ENCODE measurements at places on chromosomes 3 and 15. TPM values are rescaled to one million over a fixed set of nuclear protein-coding genes. Genes with fewer than 3 reads are reported as not detected.
A peak's percentile ranks its signal among the peaks of the same experiment; 100 is the strongest.

GRCh38 chr3:126124896-126125295 lies 41.0 kb upstream of the SLC41A3 start:
- DNase-seq = no peak
- H3K27me3 ChIP-seq = no peaks in the 10 kb centered on the region
- H3K27ac ChIP-seq = no peak overlapping the region
- H3K36me3 ChIP-seq = no peaks in the 10 kb centered on the region
- H3K4me3 ChIP-seq = no peak overlapping the region
- no peaks in the 10 kb centered on the region for H3K4me1 ChIP-seq

- H3K4me1 ChIP-seq = no peaks in the 10 kb centered on the region
- H3K27ac ChIP-seq = no peak overlapping the region
- H3K4me3 ChIP-seq = no peak overlapping the region
- no peak for DNase-seq
- H3K36me3 ChIP-seq = no peaks in the 10 kb centered on the region
Measured at GRCh38 chr15:93203036-93203435, 114.0 kb upstream of the RGMA start.

GRCh38 chr3:146972726-146973125 lies 367.6 kb upstream of the PLSCR5 start:
- no peak overlapping the region for H3K4me3 ChIP-seq
- no peaks in the 10 kb centered on the region for H3K27me3 ChIP-seq
- no peaks in the 10 kb centered on the region for H3K36me3 ChIP-seq
- no peak for DNase-seq

DNA sequence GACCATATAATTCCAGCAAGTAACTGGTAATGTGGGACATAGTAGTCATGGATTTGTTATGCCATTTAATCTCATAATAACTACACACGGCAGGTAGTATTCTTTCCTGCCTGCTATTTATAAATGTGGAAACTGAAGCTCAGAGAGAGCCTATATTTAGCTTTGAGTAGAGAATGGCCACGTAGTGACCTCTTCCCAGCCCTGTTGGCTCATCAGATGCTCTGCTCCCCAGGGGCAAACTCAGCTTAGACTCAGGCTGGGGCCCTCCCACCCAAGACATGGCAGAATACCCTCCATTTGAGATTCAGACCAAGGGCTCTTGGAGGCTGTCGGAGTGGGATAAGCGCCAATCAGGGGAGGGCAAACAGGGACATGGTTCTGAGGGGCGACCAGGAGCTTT lies 17.3 kb upstream of the HDAC11 start:
- H3K4me1 ChIP-seq = no peaks in the 10 kb centered on the region
- DNase-seq = no peak
- no peaks in the 10 kb centered on the region for H3K27me3 ChIP-seq

DNA sequence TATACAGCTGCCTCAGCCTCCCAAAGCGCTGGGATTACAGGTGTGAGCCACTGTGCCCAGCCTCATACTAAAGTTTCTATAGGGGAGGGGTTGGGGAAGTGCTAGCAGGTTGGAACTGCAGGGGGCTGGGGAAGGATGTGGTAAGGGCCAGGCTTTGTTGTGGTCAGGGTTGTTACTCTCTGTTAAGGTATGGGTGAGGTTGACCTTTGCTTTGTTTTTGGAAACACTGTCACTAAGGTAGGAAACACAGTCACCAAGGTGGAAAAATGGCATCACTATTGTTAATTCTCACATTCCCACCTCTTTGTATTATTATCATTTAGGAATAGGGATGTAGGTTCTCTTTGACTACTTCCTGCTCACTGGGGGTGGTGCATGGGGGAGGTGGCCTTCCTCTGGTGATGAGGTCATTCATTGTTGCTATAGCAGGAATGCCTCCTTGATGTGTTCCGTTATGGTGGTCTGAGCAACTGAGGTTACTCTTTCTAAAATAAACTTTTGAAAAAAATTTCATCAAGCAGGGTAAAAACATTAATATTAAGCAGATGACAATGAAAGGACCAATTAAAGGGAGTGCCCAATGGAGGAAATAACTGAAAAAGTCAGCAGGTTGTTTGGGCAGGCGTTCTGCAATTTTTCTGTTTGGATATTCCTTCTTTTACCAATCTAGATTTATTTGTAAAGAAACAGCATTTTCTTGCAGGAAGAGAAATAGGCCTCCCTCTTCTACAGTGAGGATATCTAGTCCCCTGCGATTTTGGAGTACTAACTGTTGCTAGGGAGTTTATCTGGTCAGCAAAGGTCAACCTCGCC lies 150.5 kb downstream of the WDR76 start:
- no peaks in the 10 kb centered on the region for H3K27me3 ChIP-seq
- DNase-seq = no peak
- no peak overlapping the region for H3K27ac ChIP-seq
- H3K4me1 ChIP-seq = peaks cover 15% of the 10 kb centered on the region

DNA sequence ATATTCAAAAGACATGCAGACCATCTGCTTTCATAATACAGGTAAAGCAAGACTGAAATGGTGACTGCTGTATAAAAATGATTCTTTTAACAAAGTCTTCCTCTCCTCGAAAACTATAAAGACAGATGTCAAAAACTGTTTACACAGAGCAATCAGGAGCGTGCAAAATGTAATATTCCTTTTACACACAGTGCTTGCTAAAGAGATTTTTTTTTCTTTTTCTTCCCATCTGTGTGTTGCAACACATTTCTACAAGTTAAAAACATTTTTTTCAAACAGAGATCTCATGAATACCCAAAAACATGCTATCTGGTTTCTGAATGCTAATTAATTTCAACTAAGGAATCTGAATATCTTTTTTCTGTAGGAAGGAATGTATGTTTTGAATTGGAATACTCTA lies 22.1 kb downstream of the SATB1 start:
- no peaks in the 10 kb centered on the region for H3K27me3 ChIP-seq
- no peak overlapping the region for H3K27ac ChIP-seq
- DNase-seq = no peak
- H3K4me3 ChIP-seq = no peak overlapping the region
- peaks cover 10% of the 10 kb centered on the region for H3K36me3 ChIP-seq
- H3K4me1 ChIP-seq = peaks cover 4% of the 10 kb centered on the region

- no peaks in the 10 kb centered on the region for H3K36me3 ChIP-seq
- no peaks in the 10 kb centered on the region for H3K27me3 ChIP-seq
- peaks cover 30% of the 10 kb centered on the region for H3K4me1 ChIP-seq
- no peak overlapping the region for H3K4me3 ChIP-seq
- DNase-seq = no peak
- no peak overlapping the region for H3K27ac ChIP-seq
Measured at GRCh38 chr15:85452436-85452835, 72.0 kb downstream of the AKAP13 start.

- peaks cover 95% of the 10 kb centered on the region for H3K36me3 ChIP-seq
- DNase-seq = no peak
- no peak overlapping the region for H3K4me3 ChIP-seq
- no peaks in the 10 kb centered on the region for H3K27me3 ChIP-seq
- H3K4me1 ChIP-seq = no peaks in the 10 kb centered on the region
- H3K27ac ChIP-seq = no peak overlapping the region
Measured at GRCh38 chr3:132522353-132522752, 74.7 kb upstream of the ACKR4 start.

DNA sequence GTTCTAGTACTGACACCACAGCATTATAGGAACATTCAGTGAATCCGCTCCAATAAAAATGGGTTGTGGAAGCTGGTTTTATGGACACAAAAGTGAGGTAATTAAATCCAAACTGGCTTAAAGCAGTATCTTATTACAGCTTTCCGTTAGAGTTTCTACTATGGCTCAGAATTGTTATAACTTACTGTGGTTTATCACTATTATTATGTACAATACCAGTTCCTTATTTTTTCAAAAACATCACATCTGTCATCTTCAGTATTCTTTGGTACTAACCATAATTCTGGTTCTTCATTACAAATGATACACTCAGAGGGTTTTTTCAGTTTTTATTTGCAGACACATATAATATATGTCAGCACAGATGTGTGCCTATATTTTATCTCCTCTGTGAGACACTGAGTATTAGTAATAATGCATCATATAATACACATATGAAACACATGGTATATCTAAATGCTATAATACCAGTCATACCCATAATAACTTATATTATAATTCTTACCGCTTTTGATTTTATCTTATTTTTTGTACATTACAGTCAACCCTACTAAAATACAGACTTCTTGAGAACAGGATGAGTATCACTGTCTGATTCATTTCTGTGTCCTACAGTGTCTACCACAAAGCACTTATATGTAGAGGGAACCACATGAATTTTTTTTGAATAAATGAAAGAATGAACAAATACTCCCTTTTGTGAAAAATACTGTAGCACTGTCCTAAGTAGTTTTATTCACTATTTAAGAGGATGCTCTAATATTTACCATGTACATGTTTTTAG lies 39.0 kb downstream of the CMSS1 start:
- H3K27ac ChIP-seq = no peak overlapping the region
- H3K4me3 ChIP-seq = no peak overlapping the region
- H3K36me3 ChIP-seq = no peaks in the 10 kb centered on the region
- DNase-seq = no peak
- H3K27me3 ChIP-seq = no peaks in the 10 kb centered on the region

- DNase-seq = no peak
- no peak overlapping the region for H3K4me3 ChIP-seq
- H3K27ac ChIP-seq = no peak overlapping the region
- H3K4me1 ChIP-seq = no peaks in the 10 kb centered on the region
Measured at GRCh38 chr15:68868296-68868695, 47.6 kb upstream of the ANP32A start.

DNA sequence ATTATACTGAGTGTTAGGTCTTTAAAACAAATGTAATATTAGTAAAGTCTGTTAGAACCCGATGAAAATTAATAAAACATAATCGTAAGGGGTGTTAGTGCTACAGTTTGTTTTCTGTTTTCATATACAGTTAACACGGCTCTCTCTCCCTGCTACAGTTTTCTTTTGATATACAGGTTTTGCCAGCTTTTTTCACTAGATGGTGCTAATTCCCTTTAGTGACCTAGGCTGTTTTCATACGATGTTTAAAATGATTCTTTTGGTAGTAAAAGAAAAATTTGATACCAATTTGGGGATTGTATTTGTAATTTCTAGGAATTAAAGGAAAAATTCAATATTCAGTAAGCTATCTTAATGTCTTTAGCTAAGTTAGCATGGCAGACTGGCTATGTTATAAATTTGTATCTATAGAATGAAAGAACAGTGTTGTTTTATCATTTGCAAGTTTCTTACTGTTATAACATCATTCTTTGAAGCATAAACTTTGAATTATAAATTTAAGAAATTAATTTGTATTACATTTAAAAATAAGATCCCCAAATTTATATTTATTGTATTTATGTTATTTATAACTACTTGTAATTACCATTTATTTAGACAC lies 11.5 kb downstream of the APH1B start:
- DNase-seq = no peak
- H3K27ac ChIP-seq = no peak overlapping the region
- H3K4me1 ChIP-seq = peaks cover 3% of the 10 kb centered on the region
- H3K27me3 ChIP-seq = no peaks in the 10 kb centered on the region
- peaks cover 39% of the 10 kb centered on the region for H3K36me3 ChIP-seq
- H3K4me3 ChIP-seq = no peak overlapping the region

GRCh38 chr3:71330505-71330904 lies 253.0 kb downstream of the FOXP1 start:
- peaks cover 4% of the 10 kb centered on the region for H3K36me3 ChIP-seq
- no peak overlapping the region for H3K4me3 ChIP-seq
- H3K27me3 ChIP-seq = no peaks in the 10 kb centered on the region
- no peak for DNase-seq
- H3K4me1 ChIP-seq = no peaks in the 10 kb centered on the region

- no peaks in the 10 kb centered on the region for H3K36me3 ChIP-seq
- H3K4me3 ChIP-seq = no peak overlapping the region
- DNase-seq = no peak
Measured at GRCh38 chr3:30277494-30277893, 328.9 kb upstream of the TGFBR2 start.

GRCh38 chr3:100982710-100983109 lies 10.5 kb downstream of the ABI3BP start:
- H3K4me1 ChIP-seq = no peaks in the 10 kb centered on the region
- no peaks in the 10 kb centered on the region for H3K36me3 ChIP-seq
- H3K27me3 ChIP-seq = no peaks in the 10 kb centered on the region
- DNase-seq = peak; percentile 51
- no peak overlapping the region for H3K4me3 ChIP-seq

- no peak for DNase-seq
- H3K4me1 ChIP-seq = no peaks in the 10 kb centered on the region
- H3K4me3 ChIP-seq = no peak overlapping the region
- no peaks in the 10 kb centered on the region for H3K36me3 ChIP-seq
- H3K27ac ChIP-seq = no peak overlapping the region
Measured at GRCh38 chr15:77715051-77715450, 82.3 kb upstream of the LINGO1 start.

DNA sequence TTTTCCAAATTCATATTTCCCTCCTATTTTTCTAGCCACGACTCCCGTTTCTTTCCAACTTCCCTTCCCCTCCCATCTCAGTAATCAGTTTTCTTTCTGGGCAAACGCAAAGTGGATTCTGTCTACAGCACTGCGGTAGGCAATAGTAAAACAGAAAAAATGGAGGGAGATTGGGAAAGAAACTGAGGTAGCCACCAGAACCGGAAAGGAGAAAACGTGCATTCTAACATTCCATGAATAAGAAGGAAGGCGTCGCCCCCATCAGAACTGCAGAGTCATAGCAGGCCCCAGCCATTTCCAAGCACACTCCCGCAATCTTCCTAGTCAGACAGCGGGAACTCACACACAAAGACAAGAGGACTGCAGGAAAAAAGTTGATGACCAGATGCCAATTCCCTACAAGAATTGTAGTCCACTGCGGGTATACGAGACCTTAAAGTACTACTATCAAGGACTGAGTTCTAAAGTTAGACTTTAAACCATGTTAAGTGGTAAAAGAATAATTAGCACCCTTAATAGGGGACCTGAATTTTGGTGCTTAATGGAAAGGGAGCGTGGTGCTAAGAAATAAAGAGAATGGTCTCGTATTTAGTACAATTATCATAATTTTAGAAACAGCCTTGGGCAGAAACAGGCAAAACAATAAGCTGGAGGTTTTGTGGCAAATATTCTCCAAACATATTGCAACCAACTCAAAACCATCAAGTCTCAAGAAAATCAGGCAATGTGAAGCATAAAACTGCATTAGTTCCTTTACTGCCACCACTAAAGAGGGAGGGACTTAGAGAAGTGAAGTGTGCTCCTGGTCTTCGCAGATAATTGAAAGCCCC lies 1.4 kb downstream of the PFN2 start:
- peaks cover 16% of the 10 kb centered on the region for H3K27me3 ChIP-seq
- H3K36me3 ChIP-seq = no peaks in the 10 kb centered on the region
- peak; percentile 47 for DNase-seq
- H3K4me1 ChIP-seq = peaks cover 34% of the 10 kb centered on the region
- peak overlapping the region; percentile 87 for H3K4me3 ChIP-seq
- peak overlapping the region; percentile 90 for H3K27ac ChIP-seq

GRCh38 chr15:81190922-81191507 lies 5.7 kb upstream of the IL16 start:
- peak overlapping the region; percentile 7 for H3K27ac ChIP-seq
- no peaks in the 10 kb centered on the region for H3K36me3 ChIP-seq
- H3K4me1 ChIP-seq = no peaks in the 10 kb centered on the region
- H3K4me3 ChIP-seq = no peak overlapping the region
- no peak for DNase-seq

- no peaks in the 10 kb centered on the region for H3K27me3 ChIP-seq
- DNase-seq = no peak
- no peak overlapping the region for H3K27ac ChIP-seq
- H3K36me3 ChIP-seq = no peaks in the 10 kb centered on the region
- peaks cover 11% of the 10 kb centered on the region for H3K4me1 ChIP-seq
Measured at GRCh38 chr3:140497331-140497730, 180.5 kb upstream of the TRIM42 start.

SPATA12 gene
- not detected for total RNA-seq

HTR3E gene
- not detected for total RNA-seq

STRIT1 gene
- total RNA-seq = 6.7 TPM

CHRNA5 gene
- total RNA-seq = 0.64 TPM

GOLGA8R gene
- 4.4 TPM for total RNA-seq

ST8SIA2 gene
- total RNA-seq = 2.9 TPM

AGBL1 gene
- total RNA-seq = not detected

FAM3D gene
- total RNA-seq = not detected
